ENCODE measurements at places on chromosomes 11 and 22. TPM values are rescaled to one million over a fixed set of nuclear protein-coding genes. Genes with fewer than 3 reads are reported as not detected.

The IL10RA gene
- 41.2 TPM for total RNA-seq

The CYTH4 gene
- total RNA-seq, result 16.6 TPM

The OR6A2 gene
- total RNA-seq, result 0.04 TPM

The GSTT2B gene
- not detected for total RNA-seq

The LDHAL6A gene
- not detected for total RNA-seq

The PSMA1 gene
- total RNA-seq, result 367 TPM

The POLR2L gene
- 134 TPM for total RNA-seq

DNA sequence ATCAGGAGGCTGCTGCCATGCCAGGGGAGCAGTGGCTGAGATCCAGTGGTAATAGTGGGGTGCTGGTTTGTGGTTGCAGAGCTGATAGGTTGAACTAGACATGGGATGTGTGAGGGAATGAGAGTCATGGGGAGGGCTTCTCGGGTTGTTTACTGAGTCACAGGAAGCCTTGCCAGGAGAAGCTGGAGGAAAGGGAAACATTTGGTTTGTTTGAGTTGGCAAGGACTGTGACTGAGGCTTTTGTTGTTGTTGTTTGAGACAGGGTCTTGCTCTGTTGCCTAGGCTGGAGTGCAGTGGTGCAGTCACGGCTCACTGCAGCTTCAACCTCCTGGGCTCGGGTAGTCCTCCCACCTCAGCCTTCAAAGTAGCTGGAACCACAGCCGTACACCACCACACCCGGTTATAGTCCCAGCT lies 49.3 kb downstream of the CABIN1 start:
- DNase-seq, result no peak

DNA sequence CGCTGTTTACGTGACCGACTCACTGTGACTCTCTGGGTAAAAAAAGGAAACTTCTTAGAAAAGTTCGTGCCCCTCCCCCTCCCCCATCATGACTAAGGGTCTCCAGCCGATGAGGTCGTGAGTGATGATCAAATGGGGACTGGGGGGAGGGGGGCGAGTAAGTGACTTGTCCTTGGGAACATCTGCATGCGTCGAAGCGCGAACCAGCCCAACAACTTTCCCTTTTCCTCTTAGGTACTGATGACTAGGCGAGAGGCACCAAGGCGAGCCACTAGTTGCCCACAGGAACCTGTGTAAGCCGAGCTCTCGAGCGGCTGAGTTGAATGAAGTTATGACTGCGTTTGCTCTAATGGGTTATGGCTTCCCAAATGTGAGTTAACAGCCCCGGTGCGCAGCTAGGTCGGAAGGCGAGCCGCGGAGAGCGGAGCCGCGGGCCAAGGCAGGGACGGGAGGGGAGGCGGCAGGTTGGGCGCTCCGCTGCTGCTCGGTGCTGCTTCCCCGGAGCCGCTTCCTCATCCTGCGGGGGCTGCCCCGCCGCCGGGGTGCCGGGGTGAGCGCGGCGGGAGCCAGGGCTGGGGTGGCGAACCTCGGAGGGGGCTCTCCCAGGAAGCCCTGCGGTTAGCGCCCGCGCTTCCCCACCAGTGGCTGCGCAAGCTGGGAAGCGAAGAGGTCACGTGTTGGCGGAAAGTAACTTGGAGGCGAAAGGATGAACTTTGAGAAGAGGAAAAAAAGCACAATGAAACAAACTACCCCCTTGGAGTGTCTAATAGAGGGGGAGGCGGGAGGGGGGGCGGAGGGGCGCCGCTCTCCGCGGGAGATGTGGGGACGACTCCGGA lies 22.1 kb upstream of the BDNF start:
- DNase-seq, result no peak

DNA sequence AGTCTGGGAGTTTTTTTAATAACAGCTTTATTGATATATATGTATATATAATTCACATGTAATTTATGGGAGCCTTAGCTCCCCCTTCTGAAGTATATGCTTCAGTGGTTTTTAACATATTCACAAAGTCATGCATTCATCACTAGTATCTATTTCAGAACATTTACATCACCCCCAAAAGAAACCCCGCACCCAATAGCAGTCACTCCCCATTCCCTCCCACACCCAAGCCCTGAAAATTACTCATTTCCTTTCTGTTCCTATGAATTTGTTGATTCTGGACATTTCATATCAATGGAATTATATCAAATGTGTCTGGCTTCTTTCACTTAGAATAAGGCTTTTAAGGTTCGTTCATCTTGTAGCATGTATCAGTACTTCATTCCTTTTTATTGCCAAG lies 35.6 kb upstream of the SYT7 start:
- DNase-seq, result no peak

- DNase-seq, result no peak
These were observed 9.9 kb downstream of the LINC01488 start for GRCh38 chr11:69491071-69492031.

DNA sequence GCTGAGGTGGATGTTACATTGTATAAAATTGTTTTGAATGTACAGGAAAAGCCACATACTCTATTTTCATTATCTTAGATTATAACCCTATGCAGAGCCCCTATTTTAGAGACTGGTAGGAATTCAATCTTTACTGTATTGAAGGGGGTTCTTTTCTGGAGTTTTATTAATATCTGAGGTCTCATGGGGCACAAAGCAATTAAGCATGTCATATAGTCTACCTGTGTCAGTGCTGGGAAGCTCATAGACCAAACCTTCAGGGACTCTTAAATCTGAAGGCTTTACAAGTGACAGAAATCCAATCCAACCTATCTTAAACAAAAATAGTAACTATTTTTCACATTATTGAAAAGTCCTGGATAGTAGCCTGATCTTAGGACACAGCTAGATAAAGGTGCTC lies 733.7 kb downstream of the NELL1 start:
- DNase-seq, result no peak

GRCh38 chr11:14374922-14375830 lies 16.2 kb upstream of the RRAS2 start:
- no peak for DNase-seq

DNA sequence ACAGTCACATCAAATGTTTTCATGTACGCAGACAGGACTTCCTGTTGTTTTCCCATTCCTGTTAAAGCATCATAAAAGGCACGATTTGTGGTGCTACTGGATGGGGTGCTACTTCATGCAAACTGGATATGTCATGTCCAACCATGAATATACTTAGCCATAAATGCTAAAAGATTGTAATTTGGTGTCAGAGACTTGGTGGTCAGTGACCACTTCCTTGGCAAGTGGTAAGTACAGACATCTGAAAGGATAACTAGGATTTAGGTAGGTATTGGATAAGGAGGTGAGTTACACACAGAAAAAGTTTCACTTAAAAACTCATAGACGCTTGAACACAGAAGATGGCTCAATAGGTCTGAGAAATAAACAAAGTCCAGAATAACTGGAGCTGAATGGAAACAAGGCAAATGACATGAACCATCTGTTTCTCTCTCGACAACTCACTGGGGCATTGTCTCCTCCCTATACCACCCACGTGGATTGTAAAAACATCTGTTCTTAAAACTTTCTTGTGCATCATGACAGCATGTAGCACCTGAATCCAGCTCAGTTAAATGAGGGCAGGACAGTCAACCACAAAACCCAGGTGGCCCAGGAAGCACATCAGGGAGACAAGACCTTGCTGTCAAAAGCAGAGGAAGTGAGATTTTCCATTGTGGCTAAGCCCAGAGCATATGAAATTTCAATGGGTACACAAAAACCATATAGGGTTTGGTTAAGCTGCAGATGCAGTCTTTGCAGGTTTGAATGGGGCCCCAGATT lies 22.1 kb upstream of the IGLL5 start:
- peak; percentile 68 for DNase-seq

DNA sequence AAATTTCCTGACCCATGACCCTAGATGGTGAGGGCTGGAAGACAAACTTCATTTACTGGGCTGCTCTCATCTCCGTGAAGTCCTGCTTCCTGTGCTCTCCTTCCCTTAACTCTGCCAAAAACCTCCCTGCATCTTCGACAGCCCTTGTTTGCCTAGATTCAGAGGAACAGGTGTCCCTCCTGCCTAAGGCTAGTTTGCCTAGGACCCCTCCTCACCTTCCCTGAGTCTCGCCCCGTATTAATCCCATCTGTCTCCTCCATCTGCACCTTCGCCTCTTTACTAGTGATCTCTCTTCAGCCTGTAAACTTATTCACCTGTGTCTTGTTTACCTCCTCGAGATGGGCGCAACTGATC lies 33.1 kb downstream of the EIF3F start:
- DNase-seq, result no peak

DNA sequence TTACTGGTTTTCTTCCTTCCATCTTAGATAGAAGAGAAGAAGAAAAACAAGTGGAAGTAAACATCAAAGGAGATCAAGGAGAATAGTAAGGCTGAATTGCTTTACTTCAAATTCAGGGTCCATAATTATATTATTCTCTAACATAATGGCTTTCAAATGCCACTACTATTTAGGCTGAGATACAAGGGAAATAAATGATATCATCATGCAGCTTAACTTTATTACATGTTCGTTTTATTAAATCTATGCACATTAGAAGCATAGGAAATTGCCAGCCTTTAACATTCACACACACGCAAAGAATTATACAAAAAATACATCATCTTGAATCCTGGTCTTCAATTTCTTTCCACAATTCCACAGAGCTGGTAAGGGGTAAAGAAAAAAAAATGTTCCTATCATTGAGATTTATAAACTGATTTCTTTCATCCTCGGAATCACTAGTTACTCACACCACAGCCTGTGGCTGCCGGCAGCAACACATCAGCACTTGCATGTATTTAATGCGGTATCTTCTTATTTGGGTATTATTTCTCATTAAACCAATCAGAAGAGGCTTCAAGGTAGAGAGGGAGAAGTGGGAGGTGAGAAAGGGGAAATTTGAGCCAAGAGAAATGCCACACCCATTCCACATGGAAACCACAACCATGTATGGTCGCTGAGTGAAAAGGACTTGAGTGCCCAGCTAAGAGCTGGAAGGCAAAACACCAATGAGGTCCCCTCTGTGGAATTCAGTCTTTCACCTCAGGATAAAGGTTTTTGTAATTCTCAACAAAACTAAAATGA lies 26.3 kb downstream of the SYTL2 start:
- DNase-seq, result no peak

GRCh38 chr11:12160680-12161079 lies 50.3 kb downstream of the MICAL2 start:
- DNase-seq, result no peak

DNA sequence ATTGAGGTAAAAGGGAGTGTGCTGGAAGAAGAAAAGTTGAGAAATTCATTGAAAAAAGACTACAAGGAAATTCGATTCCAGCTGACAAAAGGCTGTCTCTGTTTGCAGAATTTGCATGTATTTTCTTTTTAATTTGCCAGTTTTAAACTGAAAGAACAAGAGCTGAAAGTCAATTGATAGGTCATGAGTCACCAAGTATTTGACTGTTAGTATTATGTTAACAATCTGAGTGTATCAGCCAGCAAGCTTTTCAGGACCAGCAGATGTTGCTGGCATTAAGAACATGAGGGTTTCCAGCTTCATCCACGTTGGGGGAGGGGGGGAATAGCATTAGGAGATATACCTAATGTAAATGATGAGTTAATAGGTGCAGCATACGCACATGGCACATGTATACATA lies 726.7 kb downstream of the METTL15 start:
- DNase-seq, result no peak

DNA sequence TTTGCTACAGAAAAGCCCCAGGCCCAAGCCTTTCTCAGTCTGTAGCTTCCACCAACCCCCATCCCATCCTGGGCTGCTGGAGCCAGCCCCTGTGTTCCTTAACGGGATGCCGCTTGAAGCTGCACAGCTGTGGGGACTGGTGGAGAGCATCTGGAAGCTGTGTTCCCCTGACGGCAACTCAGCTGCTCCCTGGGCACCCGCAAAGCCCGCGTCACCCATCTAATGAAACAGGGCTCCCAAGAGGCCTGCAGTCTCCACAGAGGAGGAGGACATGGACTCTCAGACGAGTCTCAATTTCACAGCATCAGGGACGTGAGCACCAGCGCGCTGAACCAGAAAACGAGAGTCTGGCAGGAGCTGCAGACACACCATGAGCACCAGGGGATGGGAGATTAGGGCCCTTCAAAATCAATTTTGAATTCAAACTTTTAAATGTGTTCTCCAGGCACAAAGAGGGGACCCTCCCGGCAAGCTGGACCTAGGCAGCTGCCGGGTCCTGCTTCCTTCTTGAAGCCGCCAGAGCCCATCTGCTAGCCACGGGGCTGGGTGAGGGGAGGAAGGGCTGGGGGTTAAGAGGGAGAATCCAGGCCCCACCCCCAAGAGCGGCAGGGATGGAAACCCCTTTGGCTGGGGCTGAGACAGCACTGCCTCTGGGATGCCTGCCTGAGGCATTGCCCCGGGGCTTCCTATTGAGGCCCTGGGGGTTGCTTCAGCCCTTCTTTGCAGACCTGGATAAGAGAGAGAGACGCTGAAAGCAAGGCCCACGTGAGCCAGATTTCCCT lies 21.0 kb downstream of the LMO1 start:
- DNase-seq, result no peak

- no peak for DNase-seq
These were observed 38.0 kb downstream of the MRGPRD start for GRCh38 chr11:68942751-68943271.

DNA sequence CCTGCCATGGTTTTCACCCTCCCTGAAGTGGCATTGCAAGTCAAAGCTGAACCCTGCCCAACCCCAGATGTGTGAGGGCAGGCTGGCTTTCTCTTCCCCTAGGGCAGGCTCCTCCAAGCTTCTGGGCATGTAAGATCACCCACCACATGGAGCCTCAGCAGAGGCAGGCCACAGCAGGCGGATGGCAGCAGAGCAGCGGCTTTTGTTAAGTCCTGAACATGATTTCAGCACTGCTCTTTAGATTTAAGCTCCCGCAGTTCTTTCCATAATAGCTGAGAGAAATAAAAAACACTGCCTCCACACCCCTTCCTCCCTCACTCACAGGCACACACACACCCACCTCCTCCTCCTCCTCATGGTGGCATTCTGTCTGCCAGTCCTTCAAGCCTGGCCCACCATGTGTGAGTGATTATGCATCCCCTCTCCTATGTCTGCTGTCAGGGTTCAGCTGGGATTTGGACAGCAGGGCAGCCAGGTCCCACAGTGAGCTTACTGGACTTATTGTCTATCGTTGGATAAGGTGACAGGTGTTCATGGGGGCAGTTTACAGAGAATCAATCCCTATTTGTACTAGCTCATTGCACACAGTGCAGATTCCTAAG lies 5.0 kb upstream of the NTM start:
- DNase-seq, result no peak

GRCh38 chr11:61378713-61379313 lies 13.6 kb upstream of the TMEM216 start:
- DNase-seq, result no peak

Data from activated naive CD8-positive, alpha-beta T cell treated with anti-CD3 and anti-CD28 coated beads for 36 hours (primary cell).